ENCODE measurements at places on chromosomes 3 and 15.

DNA sequence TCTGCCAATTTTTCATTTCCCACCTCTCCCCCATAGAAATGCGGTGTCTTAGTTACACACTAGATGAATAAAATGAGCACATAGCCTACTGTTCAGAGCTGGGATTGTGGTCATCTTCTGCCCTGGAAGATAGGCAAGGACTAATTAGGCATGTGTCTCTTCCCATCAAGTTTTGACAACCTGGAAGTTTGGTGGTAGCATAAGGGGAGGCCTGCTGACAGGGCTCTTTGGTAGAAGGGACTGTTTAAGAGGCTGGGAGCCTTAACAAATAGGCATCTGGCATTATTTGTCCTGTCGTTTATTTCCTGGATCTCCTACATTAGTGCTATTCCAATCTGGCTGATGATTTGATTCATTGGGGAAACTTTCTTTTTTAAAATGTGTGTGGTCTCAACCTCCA, 512.3 kb downstream of the ZNF385D start:
- ATAC-seq: no peak

- ATAC-seq: no peak
These were observed 136.3 kb downstream of the LRRK1 start for GRCh38 chr15:101055411-101055810.

DNA sequence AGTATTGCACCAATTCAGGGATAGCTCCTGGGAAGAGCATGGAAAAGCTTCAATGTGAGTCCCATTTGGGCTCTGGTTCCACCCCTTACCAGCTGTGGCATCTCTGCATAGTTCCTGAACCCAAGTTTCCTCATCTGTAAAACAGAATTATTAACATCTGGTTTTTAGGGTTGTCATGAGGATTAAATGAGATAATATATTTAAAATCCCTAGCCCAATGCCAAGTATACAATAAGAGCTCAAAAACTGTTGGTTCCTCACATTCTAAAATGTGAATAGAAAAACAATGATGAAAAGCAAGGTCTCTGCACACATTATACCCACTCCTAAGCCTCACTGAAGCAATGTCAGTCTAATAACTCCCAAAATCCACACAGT, 237.3 kb upstream of the WNT5A start:
- no peak for ATAC-seq

- ATAC-seq: no peak
These were observed 605.5 kb downstream of the FHIT start for GRCh38 chr3:60645801-60646200.

GRCh38 chr15:55564347-55565145, 23.6 kb downstream of the PYGO1 start:
- ATAC-seq: no peak

- ATAC-seq: no peak
These were observed 23.1 kb downstream of the PLXNB1 start for GRCh38 chr3:48406443-48407431.

DNA sequence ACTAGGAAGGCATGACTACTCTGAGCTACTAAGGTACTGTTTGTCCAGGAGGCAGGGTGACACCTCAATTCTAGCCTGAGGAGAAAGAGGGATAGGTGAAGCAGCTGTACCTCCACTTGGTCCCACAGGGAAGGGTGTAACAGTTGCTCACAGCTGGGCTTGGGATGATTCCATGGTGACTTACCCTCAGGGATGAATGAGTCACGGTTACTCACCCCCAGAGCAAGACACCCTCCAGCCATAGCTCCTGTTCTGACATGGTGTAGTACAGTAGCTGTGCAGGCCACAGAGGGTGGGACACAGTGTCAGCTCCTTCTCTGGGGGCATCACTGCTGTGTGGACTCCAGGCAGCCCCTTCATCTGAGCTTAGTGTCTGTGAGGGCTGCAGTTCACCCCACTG, 868.6 kb upstream of the SEMA6D start:
- no peak for ATAC-seq

GRCh38 chr3:1015826-1016225, 77.0 kb upstream of the CNTN6 start:
- ATAC-seq: no peak

DNA sequence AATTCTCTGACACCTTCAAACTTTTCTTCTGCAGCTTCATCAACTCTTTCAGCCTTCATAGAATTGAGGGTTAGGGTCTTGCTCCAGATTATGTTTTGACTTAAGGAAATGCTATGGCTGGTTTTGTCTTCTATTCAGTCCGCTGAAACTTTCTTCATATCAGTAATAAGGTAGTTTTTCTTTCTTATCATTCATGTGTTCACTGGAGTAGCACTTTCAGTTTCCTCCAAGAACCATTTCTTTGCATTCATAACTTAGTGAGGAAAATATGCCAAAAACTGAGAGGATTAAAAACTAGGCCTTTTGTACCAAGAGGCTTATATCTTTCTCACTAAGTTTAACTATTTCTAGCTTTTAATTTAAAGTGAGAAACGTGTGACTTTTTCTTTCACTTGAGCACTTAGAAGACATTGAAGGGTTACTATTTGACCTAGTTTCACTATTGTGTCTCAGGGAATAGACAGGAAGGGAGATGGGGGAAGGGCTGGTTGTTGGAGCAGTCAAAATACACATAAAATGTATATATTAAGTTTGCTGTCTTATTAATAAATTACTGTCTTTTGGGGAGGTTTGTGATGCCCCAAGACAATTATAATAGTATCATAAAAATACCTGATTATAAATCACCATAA, 1110.1 kb downstream of the TBL1XR1 start:
- ATAC-seq: no peak

DNA sequence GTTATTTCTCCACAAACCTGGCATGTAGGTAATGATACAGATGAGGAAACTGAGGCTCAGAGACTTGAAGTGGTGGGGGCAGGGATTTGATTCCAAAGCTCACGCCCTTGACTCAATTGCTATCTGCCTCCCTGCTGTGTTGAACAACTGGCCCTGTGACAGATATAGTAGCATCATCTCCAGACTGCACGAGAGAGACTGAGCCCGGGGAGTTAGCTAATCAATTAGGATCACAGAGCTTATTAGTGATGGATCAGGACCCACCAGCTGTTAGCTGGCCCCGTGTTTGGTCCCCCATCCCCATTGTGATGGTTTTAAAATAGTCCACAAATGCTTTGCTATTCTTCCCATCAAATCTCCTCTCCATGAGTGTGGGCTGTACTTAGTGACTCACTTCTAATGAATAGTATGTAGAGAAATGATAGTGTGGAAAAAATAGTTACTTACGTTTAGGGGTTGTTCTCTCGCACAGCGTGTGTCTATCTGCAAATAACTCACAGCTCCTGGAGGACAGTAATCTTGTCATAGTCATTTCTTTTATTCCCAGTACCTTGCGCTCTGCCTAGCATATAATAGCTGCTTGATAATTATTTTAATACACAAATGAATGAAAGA, 74.4 kb upstream of the KLF13 start:
- no peak for ATAC-seq

DNA sequence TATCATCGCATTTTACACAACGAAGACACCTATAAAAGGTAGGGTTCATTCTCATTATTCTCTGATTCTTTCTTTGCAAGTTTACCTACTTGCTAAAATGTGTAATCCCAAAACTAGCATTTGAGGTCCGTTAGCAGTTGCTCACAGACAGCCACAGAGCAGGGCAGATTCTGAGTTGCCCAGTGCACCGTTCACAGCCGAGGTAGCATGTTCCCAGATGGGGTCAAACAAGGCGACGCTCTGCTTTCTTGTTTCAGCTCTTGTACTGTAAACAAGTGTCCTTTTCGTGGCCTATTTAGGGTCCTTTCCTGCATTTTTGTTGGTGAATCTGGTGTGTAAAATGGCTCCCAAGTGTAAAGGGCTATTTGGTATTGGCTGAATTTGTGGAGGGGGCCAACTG, 3.1 kb downstream of the PPP1R2 start:
- ATAC-seq: no peak

DNA sequence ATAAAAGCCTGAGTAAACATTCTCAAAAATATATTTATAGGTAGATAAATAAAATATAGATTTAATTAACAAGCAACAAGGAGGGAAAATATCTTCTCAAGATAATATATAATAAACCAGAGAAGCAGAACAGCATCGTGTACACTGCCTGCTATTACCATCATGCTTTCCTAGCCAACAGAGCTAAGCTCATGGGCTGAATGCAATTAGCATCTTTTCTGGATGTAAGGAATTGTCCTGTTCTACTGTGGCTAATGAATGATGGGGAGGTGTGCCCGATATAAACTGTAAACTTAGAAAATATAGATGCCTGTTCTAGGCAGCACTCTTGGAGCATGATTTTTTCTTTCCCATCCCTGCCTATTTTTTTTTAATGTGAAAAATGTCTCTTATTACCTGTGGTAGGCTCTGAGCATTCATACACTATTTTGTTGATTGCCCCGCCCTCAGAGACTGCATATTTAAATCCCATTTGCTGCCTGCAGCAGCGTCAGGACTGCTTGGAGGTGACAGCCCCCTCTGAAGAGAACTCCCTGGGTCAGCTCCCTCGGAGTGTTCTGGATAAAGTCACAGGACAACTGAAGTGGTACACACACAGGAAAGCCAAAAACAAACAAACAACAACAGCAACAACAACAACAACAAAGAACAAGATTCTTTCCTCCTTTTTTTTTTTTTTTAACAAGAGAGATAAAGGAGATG, 312.3 kb downstream of the SATB1 start:
- ATAC-seq: no peak

- ATAC-seq: no peak
These were observed 30.9 kb upstream of the SEMA3F start for GRCh38 chr3:50124052-50124799.
